Stimulated activated CD8-positive, alpha-beta memory T cell treated with anti-CD3 and anti-CD28 coated beads, Interleukin-7, amount 100 ng/mL, for 1 hour (primary cell): ENCODE measurements at places on chromosomes 4 and X.

DNA sequence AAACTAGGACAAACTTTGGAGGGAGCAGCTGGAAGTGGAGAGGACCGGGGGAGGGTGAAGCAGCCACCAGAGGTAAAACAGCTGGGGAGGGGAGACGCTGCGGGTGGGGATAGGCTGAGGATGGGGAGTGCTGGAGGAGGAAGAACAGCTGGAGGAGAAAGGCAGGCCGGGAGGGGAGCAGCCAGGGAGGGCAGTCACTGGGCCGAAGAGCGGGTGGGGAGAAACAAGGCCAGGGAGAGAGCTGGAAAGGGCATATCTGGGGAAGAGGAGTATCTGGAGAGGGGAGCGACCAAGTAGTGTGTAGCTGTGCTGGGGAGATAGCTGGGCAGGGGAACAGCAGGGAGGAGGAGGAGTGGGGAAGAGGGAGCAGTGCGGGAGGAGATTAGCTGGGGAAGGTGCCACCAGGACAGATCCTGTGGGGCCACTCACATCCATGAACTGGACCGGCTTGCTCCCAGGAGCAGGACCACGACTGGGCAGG is 2.7 kb downstream of the SLC38A5 start:
- no peak for DNase-seq

DNA sequence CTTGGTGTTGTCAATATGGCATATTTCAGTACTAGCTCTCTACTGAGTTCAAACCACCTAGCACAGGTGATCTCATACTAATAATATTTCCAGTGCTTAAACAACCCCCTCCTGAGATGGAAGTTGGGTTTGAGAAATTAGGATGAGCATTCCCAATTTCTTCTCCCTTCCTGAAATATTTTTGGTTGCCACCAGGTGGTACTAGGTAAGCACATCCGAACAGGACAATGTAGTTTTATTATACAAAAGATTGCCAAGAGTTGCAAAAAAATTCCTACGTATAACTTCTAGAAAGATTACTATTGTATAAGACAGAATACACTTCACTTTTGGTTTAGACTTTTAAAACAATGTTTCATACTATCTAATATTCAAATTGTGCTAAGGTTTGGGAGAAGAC is 484.5 kb downstream of the PACRGL start:
- DNase-seq = no peak

- DNase-seq = no peak
Measured at GRCh38 chr4:98749206-98749605, 90.8 kb upstream of the TSPAN5 start.

GRCh38 chr4:45183905-45184304 is 457.5 kb upstream of the GNPDA2 start:
- no peak for DNase-seq

DNA sequence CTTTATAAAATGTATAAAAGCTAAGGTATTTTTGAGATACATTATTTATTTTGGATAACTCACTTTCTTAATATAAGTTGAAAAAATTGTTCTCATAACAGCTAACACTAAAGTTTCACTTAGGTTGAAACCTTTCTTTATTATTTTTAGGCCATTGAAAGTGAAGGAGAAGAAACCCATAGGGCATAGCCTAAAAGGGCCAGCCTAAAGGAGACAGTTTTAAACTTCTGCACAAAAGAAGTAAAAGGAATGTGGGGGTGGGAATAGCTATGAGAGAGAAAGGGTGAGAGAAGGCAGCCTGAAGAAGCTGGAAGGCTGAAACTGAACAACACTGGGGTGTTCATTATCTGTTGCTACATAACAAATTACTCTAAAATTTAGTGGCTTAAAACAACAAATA is 57.6 kb upstream of the RAPGEF2 start:
- DNase-seq = no peak

- peak; percentile 8 for DNase-seq
Measured at GRCh38 chrX:9942086-9942485, 25.1 kb upstream of the CLDN34 start.

DNA sequence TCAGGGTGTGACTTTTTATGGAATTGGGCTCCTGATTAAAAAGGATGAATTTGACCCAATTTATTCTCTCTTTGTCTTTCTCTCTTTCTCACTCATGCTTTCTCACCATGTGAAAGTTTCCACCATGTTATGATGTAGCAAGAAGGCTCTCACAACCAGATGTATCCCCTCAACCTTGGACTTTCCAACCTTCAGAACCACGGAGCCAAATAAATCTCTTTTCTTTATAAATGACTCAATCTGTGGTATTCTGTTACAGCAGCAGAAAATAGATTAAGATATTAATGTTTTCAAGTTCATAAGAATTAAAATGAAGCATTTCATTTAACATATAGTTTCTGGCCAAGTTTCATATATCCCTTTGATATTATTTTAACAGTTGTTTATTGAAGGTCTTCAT is 698.5 kb downstream of the TRAM1L1 start:
- no peak for DNase-seq

GRCh38 chr4:83686166-83686565 is 150.3 kb downstream of the GPAT3 start:
- DNase-seq = no peak

DNA sequence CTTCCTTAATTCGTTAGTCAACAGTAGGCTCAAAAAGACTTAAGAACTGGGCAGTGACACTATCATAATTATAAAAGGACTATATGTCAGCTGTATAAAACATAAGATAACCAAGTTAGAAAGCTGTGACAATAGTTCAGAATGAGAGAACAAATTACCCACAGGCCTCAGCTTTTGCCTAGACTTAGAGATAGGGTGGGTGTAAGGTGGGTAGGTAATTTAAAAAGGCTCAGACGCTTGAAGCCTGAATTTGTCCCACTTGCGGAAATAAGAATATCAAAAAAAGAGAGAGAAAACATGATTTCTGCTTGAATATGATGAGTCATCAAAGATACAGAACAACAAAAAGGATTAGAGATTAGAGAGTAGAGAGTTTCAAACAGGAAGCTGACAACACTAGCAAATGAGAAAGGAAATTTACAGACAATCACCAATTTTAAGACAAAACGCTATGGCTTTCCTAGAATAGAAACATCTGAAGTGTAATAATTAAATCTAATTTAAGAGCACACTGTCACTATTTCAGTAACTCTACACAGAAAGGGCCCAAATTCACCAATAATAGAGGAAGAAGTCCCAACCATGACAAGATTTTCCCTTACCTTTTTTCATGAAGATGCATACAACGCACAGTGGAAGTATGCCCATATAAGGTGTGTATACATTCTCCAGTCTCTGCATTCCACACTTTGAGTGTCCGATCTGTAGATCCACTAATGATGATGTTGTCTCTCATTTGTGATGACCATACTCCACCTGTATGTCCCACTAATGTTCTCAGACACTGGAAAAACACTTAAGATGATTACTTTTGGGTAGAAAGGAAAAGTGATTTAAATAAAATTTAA is 208.1 kb downstream of the FBXW7 start:
- DNase-seq = no peak

GRCh38 chr4:140103676-140104075 is 50.3 kb downstream of the MAML3 start:
- no peak for DNase-seq

GRCh38 chr4:153247116-153247490 is 42.9 kb downstream of the TRIM2 start:
- no peak for DNase-seq

DNA sequence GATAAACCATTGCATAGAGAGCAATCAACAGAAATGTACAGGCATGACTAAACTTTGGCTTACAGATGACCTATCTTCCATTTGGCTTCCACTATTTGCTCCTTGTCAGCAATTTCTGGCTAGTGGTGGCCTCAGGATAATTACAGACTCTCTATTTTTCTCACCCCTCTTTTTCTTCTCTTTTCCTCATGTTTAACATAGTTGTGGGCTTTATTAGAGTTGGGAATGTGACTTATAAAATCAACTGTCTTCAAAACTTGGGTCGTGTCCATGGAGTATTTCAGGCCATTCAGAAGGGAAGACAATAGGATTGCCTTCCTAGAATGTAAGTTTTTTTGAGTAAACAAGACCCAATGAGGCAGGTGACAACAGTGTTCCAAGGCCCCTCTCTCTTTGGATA is 236.2 kb downstream of the FRAS1 start:
- DNase-seq = no peak

GRCh38 chrX:23981711-23982110 is 45.3 kb downstream of the KLHL15 start:
- no peak for DNase-seq

- no peak for DNase-seq
Measured at GRCh38 chr4:104129243-104129642, 365.5 kb downstream of the CXXC4 start.

DNA sequence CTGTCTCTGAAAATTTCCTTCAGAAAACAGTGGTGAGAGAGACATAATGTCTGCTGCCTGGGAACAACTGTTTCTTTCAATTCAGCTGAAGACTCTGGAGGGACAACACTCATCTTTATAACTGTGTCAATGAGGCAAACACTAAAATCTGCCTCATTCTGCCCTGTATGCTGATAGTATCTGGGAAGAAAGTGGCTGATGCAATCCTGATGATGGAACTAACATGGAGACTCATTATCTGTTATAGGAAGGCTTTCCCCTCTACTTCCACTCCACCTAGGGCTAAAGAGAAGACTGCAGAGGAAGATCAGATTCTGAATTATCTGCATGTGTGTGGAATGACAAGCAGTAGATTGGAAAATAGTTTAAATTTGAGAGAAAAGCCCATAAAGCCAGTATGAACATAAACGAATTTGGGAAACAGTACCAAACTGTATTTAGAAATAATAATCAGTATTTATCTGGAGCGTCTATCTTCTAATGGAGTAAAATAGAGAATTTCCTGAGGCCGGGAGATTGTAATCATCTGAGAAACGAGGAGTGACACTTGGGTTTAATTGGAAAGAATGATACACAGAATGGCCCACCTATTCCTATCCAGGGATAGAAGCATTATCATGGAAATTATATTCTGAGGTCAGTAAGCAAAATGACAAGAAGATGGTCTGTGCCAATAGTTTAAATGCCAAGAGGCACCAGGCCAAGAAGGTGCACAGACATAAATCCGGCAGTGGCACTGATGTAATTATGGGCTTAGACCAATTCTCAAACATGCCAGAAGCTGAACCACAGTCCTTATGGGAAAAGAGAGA is 85.4 kb downstream of the SHISA3 start:
- no peak for DNase-seq

DNA sequence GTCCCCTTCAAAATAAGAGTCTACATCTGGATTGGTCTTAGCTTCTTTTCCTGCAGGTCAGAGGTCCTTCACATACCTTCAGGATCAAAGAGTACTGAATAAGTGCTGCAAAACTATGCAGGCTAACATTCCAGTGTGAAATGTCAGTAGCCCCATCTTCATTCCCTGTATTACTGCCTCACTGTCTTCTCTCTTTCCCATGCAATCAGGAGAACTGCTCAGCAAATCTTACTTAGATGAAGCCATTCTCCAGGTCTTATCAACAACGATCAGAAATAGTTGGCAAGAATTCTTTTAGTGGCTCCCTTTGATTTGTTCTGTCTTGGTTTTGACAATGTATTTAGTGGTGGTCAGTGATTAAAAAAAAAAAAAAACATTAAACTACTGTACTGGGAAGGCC is 26.0 kb upstream of the IQCM start:
- no peak for DNase-seq

DNA sequence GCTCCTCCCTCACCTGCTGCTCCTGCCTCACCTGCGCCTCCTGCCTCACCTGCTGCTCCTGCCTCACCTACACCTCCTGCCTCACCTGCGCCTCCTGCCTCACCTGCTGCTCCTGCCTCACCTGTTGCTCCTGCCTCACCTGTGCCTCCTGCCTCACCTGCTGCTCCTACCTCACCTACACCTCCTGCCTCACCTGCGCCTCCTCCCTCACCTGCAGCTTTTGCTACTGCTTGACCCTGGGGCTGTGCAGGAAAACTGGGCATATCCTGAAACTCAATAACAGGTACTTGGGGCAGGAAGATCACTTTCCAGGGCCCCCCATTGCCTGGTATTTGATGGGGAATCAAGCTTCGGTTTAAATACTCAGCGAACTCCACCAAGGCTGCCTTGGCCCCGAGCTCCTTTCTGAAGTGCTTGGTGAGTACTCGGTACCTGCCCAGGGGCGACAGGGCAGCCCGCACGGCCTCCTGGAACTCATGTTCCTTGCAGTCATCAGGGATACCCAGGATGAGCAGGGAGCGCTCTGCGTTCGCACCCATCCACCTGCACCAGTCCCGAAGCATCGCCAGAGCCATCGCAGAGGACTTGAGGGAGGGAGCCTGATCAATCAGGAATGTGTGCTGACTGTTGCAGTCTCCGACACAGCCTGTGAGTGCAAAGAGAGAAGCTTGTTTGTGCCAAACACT is 2.7 kb downstream of the PNMA6E start:
- DNase-seq = no peak

GRCh38 chrX:27680726-27681125 is 90.6 kb downstream of the DCAF8L2 start:
- no peak for DNase-seq

- no peak for DNase-seq
Measured at GRCh38 chr4:187478292-187479140, 517.1 kb upstream of the ZFP42 start.

- DNase-seq = no peak
Measured at GRCh38 chr4:100497791-100498190, 20.0 kb downstream of the EMCN start.

GRCh38 chr4:61571761-61572559 is 371.8 kb downstream of the ADGRL3 start:
- no peak for DNase-seq

DNA sequence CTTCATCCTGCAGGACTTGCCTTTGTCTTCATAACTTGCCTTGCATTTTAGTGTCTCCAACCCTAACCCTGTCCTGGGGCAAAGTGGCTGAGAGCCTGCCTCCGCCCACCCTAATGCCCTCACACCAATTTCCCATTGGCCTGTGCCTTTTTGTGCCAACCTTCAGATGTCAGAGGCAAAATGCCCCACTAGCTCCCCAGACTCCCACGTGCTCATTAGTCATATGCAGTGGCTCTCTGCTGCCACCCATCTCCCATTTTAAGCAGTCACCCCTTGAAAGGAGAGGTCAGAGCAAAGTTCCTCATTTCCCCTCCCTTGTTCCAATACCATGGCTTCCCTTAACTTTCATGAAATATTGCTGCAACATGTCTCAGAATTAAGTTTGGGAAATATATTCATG is 74.8 kb upstream of the PASD1 start:
- no peak for DNase-seq

- DNase-seq = no peak
Measured at GRCh38 chr4:112302320-112303274, 5.4 kb downstream of the ALPK1 start.

DNA sequence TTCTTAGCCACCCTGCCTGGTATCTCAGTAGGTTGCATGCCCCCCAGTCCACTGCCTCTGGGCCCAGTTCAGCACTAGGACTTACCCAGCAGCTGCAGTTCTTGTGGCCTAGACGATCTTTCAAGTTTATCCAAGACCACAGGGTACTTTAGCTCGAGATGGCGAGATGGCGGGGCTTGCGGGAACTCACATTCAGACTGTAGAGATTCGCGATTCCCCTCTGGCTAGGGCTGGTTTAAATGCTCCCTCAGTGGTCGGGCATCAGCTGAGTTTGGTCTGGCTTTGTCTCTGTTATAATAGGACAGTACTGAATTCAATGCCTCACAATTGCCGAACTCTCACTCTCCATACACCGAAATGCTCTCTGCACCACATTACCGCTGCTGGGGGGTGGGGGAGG is 18.4 kb upstream of the RFC1 start:
- DNase-seq = no peak

- DNase-seq = no peak
Measured at GRCh38 chr4:153799694-153800074, 10.8 kb upstream of the SFRP2 start.
